Ascending aorta (tissue), 2 donors: ENCODE measurements at places on chromosomes 12 and 14.
A peak's percentile ranks its signal among the peaks of the same experiment; 100 is the strongest.

DNA sequence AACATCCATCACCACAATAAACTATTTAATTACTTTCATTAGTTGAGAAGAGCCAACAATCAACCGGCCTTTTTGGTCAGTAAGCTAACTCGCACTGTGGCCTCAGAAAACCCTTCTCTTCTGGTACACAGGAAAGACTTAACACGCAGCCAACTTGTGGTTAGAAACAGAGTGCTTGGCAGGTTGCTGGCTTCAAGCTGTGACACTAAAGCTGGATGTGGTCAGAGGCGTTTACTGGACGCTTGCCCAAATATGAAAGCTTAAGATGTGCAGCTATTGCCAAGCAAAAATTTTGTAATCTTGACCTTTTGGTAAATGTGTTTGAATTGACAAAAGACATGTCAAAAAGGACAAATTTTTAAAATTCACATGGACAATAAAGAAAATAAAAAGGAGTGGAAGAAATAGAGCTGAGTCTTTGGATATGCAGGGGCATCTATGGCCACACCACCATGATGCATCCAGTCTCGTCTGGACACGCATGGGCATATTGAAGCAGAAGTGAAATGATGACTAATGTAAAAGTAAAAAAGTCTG is 2.6 kb upstream of the KLRK1 start:
- peak; percentile 23 for DNase-seq
- H3K4me3 ChIP-seq, result no peak overlapping the region
- no peak overlapping the region for H3K27ac ChIP-seq

GRCh38 chr12:10739157-10740118 is 16.3 kb upstream of the YBX3 start:
- no peak for DNase-seq
- no peaks in the 10 kb centered on the region for H3K27me3 ChIP-seq
- H3K4me1 ChIP-seq, result no peaks in the 10 kb centered on the region
- no peak overlapping the region for H3K4me3 ChIP-seq
- no peak overlapping the region for H3K27ac ChIP-seq

DNA sequence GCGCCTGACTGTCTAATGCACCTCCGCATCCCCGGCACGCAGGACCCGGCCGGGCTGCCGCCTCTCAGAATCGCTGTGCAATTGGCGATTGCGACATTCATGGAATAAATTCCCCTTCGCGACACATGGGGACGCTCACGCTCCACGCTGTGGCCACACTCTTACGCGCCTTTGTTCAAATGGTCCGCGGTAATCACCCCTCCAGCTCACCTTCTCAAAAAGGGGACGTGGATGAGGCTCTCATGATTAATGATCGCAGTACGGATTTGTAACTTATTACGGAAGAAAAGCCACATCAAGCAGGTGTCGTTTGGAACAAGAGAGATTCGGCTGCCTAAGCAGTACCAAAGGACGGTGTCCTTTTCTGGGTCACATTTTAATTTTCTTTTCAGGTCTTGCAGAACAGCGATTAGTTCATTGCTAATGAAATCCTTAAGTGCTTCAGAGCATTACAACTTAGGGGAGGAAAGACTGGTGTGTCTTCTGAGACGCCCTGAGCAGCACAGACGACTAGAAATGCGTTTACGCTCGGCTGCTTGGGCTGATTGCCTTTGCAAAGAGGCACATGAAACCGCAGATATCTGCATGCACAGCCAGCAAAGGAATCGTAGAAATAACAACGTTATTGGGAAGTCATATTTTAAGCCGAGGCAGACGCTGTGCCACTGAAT is 37.3 kb upstream of the ADGRD1 start:
- H3K4me1 ChIP-seq, result no peaks in the 10 kb centered on the region
- H3K27me3 ChIP-seq, result no peaks in the 10 kb centered on the region
- H3K36me3 ChIP-seq, result no peaks in the 10 kb centered on the region
- H3K4me3 ChIP-seq, result peak overlapping the region; percentile 40
- no peak overlapping the region for H3K27ac ChIP-seq
- DNase-seq, result peak; percentile 67

DNA sequence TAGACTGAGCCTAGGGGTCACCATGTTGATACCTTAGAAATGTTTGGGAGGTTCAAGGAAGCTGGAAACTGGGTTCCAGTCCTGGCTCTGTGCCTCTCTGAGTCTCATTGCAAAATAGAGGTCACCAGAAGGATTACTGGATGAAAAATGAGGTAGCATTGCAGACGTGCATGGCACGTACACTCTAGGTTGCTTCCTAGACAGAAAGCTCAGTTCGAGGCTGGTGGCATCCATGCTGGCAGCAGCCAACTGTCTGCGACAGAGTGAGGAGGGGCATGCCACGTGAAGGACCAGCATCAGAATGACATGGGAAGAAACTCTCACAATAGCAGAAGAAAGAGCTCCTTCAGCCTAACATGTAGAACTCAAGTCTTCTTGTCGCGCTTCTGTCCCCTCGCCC is 4.6 kb upstream of the CYP46A1 start:
- H3K4me1 ChIP-seq, result peaks cover 5% of the 10 kb centered on the region
- no peaks in the 10 kb centered on the region for H3K36me3 ChIP-seq
- no peaks in the 10 kb centered on the region for H3K27me3 ChIP-seq
- H3K27ac ChIP-seq, result no peak overlapping the region

DNA sequence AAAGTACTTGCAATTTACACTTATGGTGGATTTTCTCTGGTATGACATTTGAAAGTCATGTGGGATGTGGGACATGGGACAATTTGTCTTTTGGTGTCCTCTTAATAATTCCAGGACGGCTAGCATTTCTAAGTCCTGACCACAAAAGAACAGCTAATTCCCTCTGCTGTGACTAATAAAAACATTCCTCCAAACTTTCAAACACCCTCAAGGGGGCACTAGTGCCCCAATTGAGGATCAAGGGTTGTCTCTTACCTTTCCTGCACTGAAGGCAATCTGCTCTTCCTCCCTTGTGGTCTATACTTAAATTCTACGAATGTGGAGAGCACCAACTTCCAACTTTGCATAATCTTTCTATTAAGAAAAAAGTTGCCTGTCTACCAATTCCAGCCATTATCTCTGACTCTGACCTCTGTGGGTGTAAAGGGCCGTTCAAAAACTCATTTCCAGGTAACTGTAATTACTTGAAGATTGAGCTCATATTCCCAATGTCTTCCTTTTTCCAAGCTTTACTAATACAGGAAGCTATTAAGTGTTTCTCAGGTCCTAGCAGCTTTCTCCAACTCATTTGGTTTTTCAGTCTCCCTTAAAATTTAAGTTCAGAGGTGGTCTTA is 210.2 kb downstream of the PTPRO start:
- H3K27ac ChIP-seq, result peak overlapping the region; percentile 72
- no peaks in the 10 kb centered on the region for H3K4me1 ChIP-seq
- no peak overlapping the region for H3K4me3 ChIP-seq
- H3K27me3 ChIP-seq, result no peaks in the 10 kb centered on the region

- peaks cover 7% of the 10 kb centered on the region for H3K36me3 ChIP-seq
- H3K4me1 ChIP-seq, result peaks cover 23% of the 10 kb centered on the region
- DNase-seq, result no peak
- H3K27me3 ChIP-seq, result no peaks in the 10 kb centered on the region
- peak overlapping the region; percentile 57 for H3K4me3 ChIP-seq
- H3K27ac ChIP-seq, result peak overlapping the region; percentile 9
These were observed 665 bp downstream of the RHOF start for GRCh38 chr12:121792607-121793439.

- DNase-seq, result no peak
- no peaks in the 10 kb centered on the region for H3K36me3 ChIP-seq
- no peak overlapping the region for H3K27ac ChIP-seq
- H3K4me1 ChIP-seq, result no peaks in the 10 kb centered on the region
- H3K4me3 ChIP-seq, result no peak overlapping the region
These were observed 128.7 kb downstream of the TMX1 start for GRCh38 chr14:51368721-51369163.

- no peaks in the 10 kb centered on the region for H3K27me3 ChIP-seq
- peaks cover 3% of the 10 kb centered on the region for H3K4me1 ChIP-seq
- no peak overlapping the region for H3K27ac ChIP-seq
- H3K4me3 ChIP-seq, result no peak overlapping the region
These were observed 174.1 kb upstream of the TMTC1 start for GRCh38 chr12:29957835-29958234.

GRCh38 chr14:24231263-24232120 is 675 bp downstream of the NEDD8 start:
- peak overlapping the region; percentile 89 for H3K27ac ChIP-seq
- peaks cover 5% of the 10 kb centered on the region for H3K36me3 ChIP-seq
- DNase-seq, result no peak

- no peak overlapping the region for H3K4me3 ChIP-seq
- no peaks in the 10 kb centered on the region for H3K4me1 ChIP-seq
- no peaks in the 10 kb centered on the region for H3K36me3 ChIP-seq
- H3K27me3 ChIP-seq, result no peaks in the 10 kb centered on the region
- no peak overlapping the region for H3K27ac ChIP-seq
These were observed 228.7 kb downstream of the NUAK1 start for GRCh38 chr12:105910030-105910429.

GRCh38 chr12:33876618-33877017 is 145.7 kb upstream of the ALG10 start:
- no peak overlapping the region for H3K4me3 ChIP-seq
- no peaks in the 10 kb centered on the region for H3K36me3 ChIP-seq
- no peaks in the 10 kb centered on the region for H3K4me1 ChIP-seq
- no peak overlapping the region for H3K27ac ChIP-seq
- no peak for DNase-seq
- no peaks in the 10 kb centered on the region for H3K27me3 ChIP-seq

DNA sequence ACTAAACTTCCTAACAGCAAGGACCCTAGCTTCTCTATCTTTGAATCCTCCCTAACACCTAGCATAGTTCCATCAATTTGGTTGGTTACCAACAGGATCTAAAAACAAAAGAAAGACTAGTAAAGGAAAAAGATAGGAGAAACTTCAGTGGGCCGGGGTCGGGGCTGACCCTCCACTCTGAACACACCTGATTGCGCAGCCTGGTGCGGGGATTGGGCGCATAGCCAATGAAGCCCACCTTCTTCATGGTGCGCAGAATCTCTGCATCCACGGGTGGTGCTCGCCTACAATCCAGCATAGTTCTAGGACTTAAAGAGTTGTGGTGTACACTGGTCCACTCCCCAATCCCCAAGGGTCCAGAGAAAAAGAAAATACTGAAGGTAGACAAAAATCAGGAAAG is 7.7 kb downstream of the PAN2 start:
- H3K36me3 ChIP-seq, result peaks cover 57% of the 10 kb centered on the region
- no peak for DNase-seq
- no peak overlapping the region for H3K4me3 ChIP-seq
- no peak overlapping the region for H3K27ac ChIP-seq

GRCh38 chr12:5335069-5335468 is 96.8 kb upstream of the NTF3 start:
- no peaks in the 10 kb centered on the region for H3K36me3 ChIP-seq
- H3K4me3 ChIP-seq, result no peak overlapping the region
- no peak for DNase-seq
- no peak overlapping the region for H3K27ac ChIP-seq
- no peaks in the 10 kb centered on the region for H3K4me1 ChIP-seq
- H3K27me3 ChIP-seq, result no peaks in the 10 kb centered on the region

- no peaks in the 10 kb centered on the region for H3K4me1 ChIP-seq
- DNase-seq, result no peak
- peaks cover 20% of the 10 kb centered on the region for H3K36me3 ChIP-seq
- H3K4me3 ChIP-seq, result no peak overlapping the region
These were observed 81.6 kb upstream of the SINHCAF start for GRCh38 chr12:31407562-31407961.

GRCh38 chr12:82458101-82458500 is 99.8 kb downstream of the METTL25 start:
- no peak overlapping the region for H3K27ac ChIP-seq
- H3K4me1 ChIP-seq, result no peaks in the 10 kb centered on the region
- no peaks in the 10 kb centered on the region for H3K27me3 ChIP-seq
- H3K36me3 ChIP-seq, result peaks cover 30% of the 10 kb centered on the region

- no peaks in the 10 kb centered on the region for H3K4me1 ChIP-seq
- H3K36me3 ChIP-seq, result no peaks in the 10 kb centered on the region
- no peak overlapping the region for H3K27ac ChIP-seq
- H3K4me3 ChIP-seq, result no peak overlapping the region
- DNase-seq, result no peak
- H3K27me3 ChIP-seq, result no peaks in the 10 kb centered on the region
These were observed 12.8 kb upstream of the NRDE2 start for GRCh38 chr14:90344331-90345238.

DNA sequence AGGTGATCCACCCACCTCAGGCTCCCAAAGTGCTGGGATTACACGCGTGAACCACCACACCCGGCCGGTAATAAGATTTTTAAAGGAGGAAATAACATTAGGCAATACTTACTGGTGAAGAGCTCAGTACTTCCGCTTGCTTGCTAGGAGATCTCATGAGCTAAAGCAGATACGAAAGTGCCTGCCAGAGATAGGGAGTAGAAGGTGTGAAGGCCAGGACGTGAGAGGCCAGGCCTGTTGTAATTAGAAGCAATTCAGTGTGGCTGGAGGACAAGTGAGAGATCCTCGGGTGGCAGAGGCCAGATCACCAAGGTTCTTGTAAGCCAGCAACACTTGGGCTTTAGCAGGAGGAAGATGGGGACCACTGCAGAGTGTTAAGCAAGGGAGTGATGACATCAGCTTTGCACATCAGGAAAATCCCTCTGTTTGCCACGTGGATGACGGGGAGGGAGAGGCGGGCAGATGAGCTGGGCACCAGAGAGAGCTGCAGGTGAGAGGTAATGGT is 7.6 kb downstream of the TECPR2 start:
- H3K4me3 ChIP-seq, result no peak overlapping the region
- H3K27ac ChIP-seq, result no peak overlapping the region
- H3K27me3 ChIP-seq, result no peaks in the 10 kb centered on the region
- no peak for DNase-seq

GRCh38 chr12:6961695-6962284 is 8.7 kb downstream of the PHB2 start:
- no peaks in the 10 kb centered on the region for H3K4me1 ChIP-seq
- H3K27me3 ChIP-seq, result no peaks in the 10 kb centered on the region
- DNase-seq, result no peak
- H3K27ac ChIP-seq, result peak overlapping the region; percentile 38

DNA sequence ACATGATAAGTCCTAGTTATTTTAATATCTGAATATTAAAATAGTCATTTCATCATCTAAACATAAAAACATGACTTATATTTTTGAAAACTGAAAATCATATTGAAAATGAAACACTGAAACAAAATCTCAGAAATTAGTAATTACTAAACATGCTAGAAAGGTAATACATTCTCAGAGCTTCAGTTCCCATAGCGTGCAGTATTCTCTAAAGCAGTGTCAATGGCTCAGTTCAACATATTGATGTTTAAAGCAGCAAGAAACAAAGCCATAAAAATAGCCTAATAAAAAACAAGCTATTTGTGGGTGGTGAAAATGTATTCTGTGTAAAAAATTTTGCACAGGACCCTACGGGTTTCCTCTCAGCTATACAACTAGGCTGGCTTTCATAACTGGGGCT is 1337.4 kb downstream of the FSCB start:
- no peak for DNase-seq
- H3K4me1 ChIP-seq, result no peaks in the 10 kb centered on the region
- H3K27me3 ChIP-seq, result no peaks in the 10 kb centered on the region
- no peak overlapping the region for H3K4me3 ChIP-seq
- no peaks in the 10 kb centered on the region for H3K36me3 ChIP-seq

DNA sequence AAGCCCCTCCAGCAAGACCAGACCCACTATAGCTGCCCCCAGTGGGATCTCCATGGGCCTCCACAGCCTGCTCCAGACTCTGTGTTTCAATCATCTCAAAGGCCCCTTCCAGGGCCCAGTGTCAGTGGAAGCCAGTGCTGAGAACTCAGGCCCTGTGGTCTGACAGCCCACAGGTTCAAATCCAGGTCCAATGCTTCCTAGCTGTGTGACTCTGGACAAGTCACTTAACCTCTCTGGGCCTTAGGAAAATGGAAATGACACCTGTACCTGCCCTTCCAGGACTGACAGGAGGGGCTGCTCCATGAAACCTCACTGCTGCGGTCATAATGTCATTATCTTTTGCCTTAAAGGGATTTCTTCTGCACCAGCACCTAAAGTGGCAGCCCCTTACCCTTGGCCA is 101.9 kb downstream of the NCOR2 start:
- peaks cover 19% of the 10 kb centered on the region for H3K36me3 ChIP-seq
- no peaks in the 10 kb centered on the region for H3K4me1 ChIP-seq
- no peak for DNase-seq
